ENCODE measurements at places on chromosomes 12 and 14.
A peak's percentile ranks its signal among the peaks of the same experiment; 100 is the strongest.

DNA sequence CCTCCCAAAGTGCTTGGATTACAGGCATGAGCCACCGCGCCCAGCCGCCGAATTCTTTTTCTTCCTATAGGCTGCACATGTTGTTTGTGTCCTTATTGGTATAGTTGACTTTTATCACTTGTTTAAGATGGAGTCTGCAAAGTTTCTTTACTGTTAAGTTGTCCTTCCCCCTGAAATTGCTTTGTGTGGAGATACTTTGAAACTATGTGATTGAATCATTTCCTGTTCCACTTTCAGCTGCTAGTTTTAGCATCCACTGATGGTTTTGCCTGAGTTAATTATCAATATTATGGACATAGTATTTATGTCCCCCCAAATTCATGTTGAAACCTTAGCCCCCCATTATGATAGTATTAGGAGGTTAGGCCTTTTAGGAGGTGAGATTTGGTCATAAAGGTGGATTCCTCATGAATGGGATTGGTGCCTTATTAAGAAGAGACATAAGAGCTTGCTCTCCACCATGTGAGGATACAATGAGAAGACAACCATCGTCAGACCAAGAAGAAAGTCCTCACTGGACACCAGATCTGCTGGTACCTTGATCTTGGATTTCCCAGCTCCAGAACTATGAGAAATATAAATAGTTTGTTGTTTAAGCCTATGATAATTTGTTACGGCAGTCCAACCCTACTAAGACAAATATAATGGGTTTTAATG, 34.9 kb downstream of the PPHLN1 start:
- no peaks in the 10 kb centered on the region for H3K27me3 ChIP-seq
- H3K4me1 ChIP-seq, result no peaks in the 10 kb centered on the region
- no peaks in the 10 kb centered on the region for H3K36me3 ChIP-seq
- no peak overlapping the region for H3K27ac ChIP-seq

GRCh38 chr12:68453876-68454275, 121.7 kb upstream of the MDM1 start:
- H3K4me3 ChIP-seq, result no peak overlapping the region
- no peak for DNase-seq
- no peaks in the 10 kb centered on the region for H3K36me3 ChIP-seq
- peaks cover 13% of the 10 kb centered on the region for H3K4me1 ChIP-seq
- no peak overlapping the region for H3K27ac ChIP-seq

GRCh38 chr12:46450279-46450748, 77.7 kb upstream of the SLC38A2 start:
- H3K36me3 ChIP-seq, result no peaks in the 10 kb centered on the region
- DNase-seq, result peak; percentile 82
- no peak overlapping the region for H3K27ac ChIP-seq
- H3K4me3 ChIP-seq, result no peak overlapping the region

DNA sequence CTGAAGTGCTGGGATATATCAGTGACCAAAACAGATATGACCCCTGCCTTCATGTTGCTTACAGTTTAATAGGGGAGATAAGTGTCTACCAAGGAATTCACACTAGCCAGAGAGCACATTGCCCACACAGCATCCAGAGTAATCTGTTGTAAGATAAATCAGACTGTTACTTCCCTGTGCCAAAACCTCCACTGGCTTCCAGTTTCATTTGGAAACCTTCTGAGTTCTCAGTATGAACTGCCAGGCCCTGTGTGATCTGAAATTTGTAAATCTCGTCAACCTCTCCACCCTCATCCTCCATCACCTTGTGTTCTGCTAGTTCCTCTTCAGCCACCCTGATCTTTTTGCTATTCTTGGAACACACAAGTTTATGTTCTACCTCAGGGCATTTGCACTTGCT, 154.7 kb downstream of the ETV6 start:
- H3K27ac ChIP-seq, result peak overlapping the region; percentile 62
- no peak overlapping the region for H3K4me3 ChIP-seq
- peaks cover 13% of the 10 kb centered on the region for H3K4me1 ChIP-seq
- H3K27me3 ChIP-seq, result no peaks in the 10 kb centered on the region
- DNase-seq, result no peak
- no peaks in the 10 kb centered on the region for H3K36me3 ChIP-seq

DNA sequence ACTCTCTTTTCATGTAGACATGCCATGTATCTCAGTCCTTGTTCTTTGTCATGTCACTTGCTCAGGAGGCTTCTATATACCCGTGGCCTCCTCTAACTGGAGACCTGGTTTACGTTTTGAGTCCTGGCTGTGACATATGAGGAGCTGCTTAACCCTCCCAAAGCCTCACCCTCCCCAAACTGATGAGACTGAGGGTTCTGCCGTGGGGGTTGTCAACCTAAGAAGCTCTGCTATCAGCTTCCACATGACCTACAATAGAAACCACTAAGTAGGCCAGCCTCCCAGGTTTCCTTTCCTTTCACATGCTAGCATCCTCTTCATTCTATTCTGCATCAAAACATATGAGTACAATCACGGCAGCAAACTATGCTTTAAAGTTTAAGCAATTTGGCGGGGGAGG, 76.8 kb upstream of the WSCD2 start:
- no peaks in the 10 kb centered on the region for H3K4me1 ChIP-seq

DNA sequence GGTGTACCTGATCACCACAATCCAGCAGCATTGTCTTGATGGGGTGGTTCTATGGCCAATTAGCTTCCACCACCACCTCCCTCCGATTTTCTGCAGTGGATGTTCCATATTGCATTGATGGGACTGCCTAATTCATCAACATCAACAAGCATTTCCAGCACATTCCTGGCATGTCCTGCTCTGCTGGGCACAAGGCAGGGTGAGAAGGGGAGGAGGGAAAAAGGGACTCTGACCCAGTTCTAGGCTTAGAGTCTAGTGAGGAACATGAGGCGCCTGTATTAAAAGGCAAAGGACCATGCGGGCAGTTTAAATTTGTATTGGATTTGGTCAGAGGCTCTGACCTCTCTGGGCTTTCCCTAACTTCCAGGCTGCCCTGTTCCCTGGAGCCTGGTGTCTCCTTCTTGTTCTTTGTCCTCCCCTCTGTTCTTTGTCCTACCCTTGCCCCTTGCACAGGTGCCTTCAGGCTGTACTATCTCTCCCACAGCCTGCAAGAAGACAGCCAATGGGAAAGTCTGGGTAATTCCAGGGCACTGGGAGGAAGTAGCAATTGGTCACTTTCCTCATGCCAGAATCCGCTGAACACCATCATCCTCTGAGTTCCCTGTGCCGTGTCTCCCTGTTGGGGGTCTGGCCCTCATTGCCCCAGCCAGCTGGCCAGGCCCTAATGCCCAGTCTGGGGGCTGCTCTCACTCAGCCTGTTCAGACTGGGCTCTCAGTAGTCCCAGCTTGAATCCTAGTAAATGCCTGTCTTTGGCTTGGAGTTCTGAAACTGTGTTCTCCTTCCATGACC, 43.3 kb downstream of the TSPAN11 start:
- H3K27ac ChIP-seq, result no peak overlapping the region
- no peak overlapping the region for H3K4me3 ChIP-seq
- no peaks in the 10 kb centered on the region for H3K4me1 ChIP-seq
- H3K27me3 ChIP-seq, result no peaks in the 10 kb centered on the region
- DNase-seq, result no peak
- H3K36me3 ChIP-seq, result no peaks in the 10 kb centered on the region

DNA sequence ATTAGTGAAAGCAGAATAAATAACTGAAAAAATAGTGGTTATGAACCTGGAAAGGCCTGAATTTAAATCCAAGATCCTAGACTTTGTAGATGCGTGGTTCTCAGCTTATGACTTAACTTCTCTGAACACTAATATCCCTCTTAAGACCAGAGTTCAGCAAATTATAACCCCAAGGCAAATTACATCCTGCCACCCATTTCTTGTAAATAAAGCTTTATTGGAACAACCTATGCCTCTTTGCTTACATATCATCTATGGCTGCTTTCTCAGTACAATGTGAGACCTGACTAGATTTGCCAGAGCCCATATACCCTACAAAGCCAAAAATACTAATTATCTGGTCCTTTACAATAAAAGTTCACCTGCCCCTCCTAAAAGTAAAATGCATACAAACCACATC, 199.1 kb downstream of the MED13L start:
- no peak overlapping the region for H3K27ac ChIP-seq
- no peak for DNase-seq
- no peaks in the 10 kb centered on the region for H3K27me3 ChIP-seq
- no peak overlapping the region for H3K4me3 ChIP-seq
- no peaks in the 10 kb centered on the region for H3K36me3 ChIP-seq

- H3K4me1 ChIP-seq, result no peaks in the 10 kb centered on the region
- no peak for DNase-seq
- H3K4me3 ChIP-seq, result no peak overlapping the region
- no peaks in the 10 kb centered on the region for H3K36me3 ChIP-seq
Observed at GRCh38 chr14:54253195-54253947, 143.4 kb upstream of the CDKN3 start.

DNA sequence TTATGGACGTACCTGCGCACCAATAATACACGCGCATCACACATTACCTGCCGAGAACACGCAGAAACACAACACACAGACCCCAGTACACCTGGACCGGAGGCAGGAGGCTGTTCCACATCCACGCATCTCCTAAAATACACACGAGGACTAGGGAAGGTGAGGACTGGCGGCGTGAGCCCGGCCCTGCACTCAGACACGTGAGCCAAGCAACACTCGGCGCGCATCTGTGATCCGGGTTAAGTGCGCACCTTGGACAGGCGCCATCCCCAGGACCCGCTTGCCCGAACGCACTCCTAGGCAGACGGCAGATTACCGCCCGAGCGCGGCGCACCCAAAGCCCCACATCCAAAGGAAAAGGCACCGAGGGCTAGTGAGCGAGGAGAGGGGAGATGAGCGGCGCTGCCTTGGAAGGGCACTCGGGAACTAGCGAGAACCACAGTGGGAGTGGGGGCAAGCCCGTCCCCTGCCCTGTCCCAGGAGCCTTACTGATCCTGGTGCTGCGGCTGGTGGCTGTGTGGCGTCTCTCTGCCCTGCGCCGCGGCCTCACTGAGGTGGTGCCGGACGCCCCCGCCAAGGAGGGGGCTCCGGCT, 417 bp downstream of the GLS2 start:
- peak overlapping the region; percentile 32 for H3K27ac ChIP-seq
- peak overlapping the region; percentile 76 for H3K4me3 ChIP-seq
- peaks cover 37% of the 10 kb centered on the region for H3K27me3 ChIP-seq
- peaks cover 18% of the 10 kb centered on the region for H3K4me1 ChIP-seq
- no peaks in the 10 kb centered on the region for H3K36me3 ChIP-seq
- peak; percentile 52 for DNase-seq

- H3K27ac ChIP-seq, result no peak overlapping the region
- H3K27me3 ChIP-seq, result peaks cover 56% of the 10 kb centered on the region
- no peak for DNase-seq
- no peak overlapping the region for H3K4me3 ChIP-seq
- no peaks in the 10 kb centered on the region for H3K36me3 ChIP-seq
Observed at GRCh38 chr14:94180655-94181271, 6.6 kb downstream of the PPP4R4 start.

DNA sequence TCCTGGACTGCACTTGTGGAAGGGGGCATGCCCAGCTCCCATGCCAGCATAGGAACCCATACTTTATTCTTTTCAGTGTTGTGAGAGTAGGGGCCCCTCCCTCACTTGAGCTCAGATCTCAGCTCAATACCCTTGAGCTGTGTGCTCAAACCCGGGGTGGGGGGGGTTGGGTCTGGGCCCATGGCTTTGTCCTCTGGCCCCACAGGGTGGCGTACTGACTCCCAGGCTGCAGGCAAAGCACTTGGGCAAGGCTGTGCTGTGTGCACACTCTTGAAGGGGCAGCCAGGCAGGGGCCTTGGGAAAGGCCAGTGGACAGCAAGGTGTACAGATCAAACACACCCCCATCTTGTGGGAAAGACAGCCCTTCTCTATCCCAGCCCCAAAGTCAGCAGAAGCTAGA, 81.8 kb downstream of the WIF1 start:
- H3K27me3 ChIP-seq, result no peaks in the 10 kb centered on the region
- H3K4me1 ChIP-seq, result no peaks in the 10 kb centered on the region
- H3K36me3 ChIP-seq, result no peaks in the 10 kb centered on the region

DNA sequence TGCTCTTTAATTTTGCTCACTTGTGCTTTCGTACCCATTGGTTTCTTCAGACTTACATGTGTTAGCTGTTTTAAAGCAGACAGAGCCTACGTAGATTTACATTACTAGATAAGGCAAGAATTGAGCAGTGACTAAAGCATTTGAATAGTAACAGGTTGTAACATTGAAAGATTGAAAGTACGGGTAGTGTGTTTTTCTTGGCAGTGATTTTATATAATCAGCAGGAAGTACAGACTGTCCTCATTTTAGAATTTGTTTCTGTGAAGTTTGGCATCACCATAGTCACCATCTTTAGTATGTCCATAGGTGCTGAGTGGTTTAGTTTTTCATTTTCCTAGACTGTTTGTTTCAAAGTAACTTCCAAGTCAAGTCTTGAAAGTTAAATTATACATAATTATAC, 14.0 kb downstream of the RTRAF start:
- H3K36me3 ChIP-seq, result no peaks in the 10 kb centered on the region
- H3K27me3 ChIP-seq, result no peaks in the 10 kb centered on the region
- no peak for DNase-seq
- peak overlapping the region; percentile 64 for H3K27ac ChIP-seq

DNA sequence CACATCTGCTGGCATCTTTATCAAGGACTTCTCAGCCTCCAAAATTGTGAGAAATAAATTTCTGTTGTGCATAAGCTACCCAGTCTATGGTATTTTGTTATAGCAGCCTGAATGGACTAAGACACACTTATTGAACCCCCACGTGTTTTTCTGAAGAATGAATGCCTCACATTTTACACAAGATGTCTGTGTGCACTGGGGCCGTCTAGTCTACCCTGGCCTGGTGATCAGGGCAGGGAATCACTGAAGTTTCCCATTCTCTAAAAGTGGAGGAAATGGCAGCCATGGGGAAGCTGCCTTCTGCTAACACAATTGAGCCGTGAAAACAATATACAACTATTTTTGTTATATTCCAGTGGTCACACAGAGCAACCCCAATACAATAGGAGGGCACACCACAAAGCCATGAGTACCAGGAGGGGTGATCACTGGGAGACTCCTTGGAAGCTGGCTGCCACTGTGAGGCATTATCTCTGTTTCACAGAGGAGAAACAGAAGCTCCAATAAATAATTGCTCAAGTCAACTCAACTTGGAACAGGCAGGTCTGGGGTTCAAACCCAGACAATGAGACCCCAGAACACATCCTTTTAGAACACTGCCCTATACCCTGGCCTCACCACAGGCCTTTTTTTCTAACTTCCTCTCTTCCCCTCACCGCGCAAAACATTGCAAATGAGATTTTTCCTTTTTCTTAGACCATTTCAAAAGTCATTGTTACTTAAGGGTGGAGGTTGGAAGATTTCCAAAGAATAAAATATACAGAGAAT, 18.3 kb upstream of the LTA4H start:
- H3K4me3 ChIP-seq, result no peak overlapping the region
- H3K36me3 ChIP-seq, result no peaks in the 10 kb centered on the region
- no peaks in the 10 kb centered on the region for H3K4me1 ChIP-seq
- no peak overlapping the region for H3K27ac ChIP-seq

- no peak overlapping the region for H3K4me3 ChIP-seq
- no peak for DNase-seq
Observed at GRCh38 chr14:71533390-71533789, 398.8 kb upstream of the RGS6 start.

GRCh38 chr14:90332271-90332584, 487 bp upstream of the NRDE2 start:
- H3K4me1 ChIP-seq, result peaks cover 10% of the 10 kb centered on the region
- H3K27ac ChIP-seq, result peak overlapping the region; percentile 89
- DNase-seq, result no peak
- H3K36me3 ChIP-seq, result no peaks in the 10 kb centered on the region

GRCh38 chr14:104721505-104722431, 2.3 kb upstream of the ADSS1 start:
- DNase-seq, result no peak
- H3K27me3 ChIP-seq, result no peaks in the 10 kb centered on the region
- H3K27ac ChIP-seq, result peak overlapping the region; percentile 19
